ENCODE measurements at places on chromosomes 13 and 19.

DNA sequence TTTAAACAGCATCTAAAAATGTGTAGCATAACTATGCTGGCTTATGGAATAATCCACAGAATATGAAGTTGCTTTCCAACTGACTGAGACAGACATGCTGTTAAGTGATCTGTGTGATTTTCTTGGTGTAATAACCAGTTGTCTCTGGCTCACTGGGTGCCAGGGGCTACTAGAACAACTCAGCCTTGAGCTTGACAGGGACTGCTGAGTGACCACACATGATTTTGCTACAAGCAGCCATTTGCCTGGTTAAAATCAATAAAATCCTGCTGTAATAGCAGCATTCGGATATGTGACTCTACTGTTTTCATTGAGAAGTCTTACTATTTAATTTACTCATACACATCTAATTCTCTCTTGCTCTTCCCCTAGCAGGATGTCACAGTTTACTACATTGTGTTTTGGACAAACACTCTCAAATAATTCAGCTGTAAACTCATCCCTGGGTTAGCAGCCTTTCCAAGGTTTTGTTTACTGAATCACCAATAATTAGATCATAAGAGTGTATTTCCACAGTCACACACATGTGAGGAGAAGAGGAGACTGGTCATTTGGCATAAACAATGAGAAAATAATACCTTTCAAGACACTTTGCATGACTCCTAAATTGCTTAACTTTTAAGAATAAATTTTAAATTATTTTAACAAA lies 426.2 kb downstream of the PCDH9 start:
- peak; percentile 46 for DNase-seq

- no peak for DNase-seq
These were observed 6.9 kb downstream of the ZNF490 start for GRCh38 chr19:12603714-12604113.

DNA sequence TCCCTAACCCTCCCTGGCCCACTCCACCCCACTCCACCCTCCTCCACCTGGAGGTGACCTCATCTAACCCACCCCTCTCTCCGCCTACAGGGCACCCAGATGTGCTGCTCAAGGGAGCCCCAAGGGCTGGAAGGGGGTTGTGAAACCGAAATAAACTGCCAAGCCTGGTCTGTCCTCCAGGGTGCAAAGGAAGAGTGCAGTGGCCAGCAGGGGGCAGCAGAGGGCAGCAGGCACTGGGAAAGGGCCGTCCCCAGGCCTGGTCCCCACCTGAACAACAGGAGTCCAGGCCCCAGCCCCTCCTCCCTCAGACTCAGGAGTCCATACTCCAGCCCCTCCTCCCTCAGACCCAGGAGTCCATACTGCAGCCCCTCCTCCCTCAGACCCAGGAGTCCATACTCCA lies 8.4 kb upstream of the BCAM start:
- DNase-seq: peak; percentile 57

DNA sequence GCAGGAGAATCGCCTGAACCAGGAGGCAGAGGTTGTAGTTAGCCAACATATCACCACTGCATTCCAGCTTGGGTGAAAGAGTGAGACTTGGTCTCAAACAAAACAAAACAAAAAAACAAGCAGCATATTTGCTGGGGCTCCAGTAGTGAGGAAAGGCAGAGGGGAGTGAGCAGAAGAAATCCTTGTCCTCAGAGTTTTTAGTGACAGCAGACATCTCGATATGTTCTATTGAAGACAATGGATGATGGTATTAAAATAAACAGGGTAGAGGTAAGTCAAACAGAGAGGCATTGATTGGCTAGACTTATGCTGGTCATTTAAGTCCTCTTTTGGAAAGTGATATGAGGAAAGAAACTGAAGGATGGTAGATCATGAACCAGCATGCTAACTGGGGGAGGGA lies 19.0 kb downstream of the NLRP7 start:
- no peak for DNase-seq

GRCh38 chr19:13959141-13959961 lies 7.0 kb downstream of the DCAF15 start:
- DNase-seq: no peak

All from NCI-H1694 treated with DMSO at 0.1 percent for 48 hours (cell line).